SJSA1 (cell line): ENCODE measurements at places on chromosomes 7 and 10.

DNA sequence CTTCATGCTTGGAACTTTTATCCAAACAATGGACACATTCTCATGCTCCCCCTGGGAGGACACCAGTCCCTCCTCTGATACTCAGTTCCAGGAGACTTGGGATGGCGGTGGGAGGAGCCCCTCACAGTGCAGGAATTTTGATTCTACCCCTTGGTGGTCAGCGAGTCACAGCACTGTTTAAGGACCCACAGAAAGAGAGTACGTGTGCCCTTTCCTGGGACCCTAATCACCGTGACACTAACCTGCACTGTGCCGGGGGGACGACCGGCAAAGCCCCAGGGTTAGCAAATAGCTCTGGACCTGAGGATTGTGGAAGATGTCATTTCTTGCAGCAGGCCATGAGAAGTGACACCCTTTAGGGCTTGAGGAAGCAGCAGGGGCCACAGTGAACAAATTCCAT lies 10.4 kb downstream of the AFAP1L2 start:
- no peak for DNase-seq

- DNase-seq: no peak
Observed at GRCh38 chr10:81872206-81872862, 2.7 kb upstream of the NRG3 start.

- no peak for DNase-seq
Observed at GRCh38 chr10:100183481-100183880, 2.3 kb downstream of the ERLIN1 start.

DNA sequence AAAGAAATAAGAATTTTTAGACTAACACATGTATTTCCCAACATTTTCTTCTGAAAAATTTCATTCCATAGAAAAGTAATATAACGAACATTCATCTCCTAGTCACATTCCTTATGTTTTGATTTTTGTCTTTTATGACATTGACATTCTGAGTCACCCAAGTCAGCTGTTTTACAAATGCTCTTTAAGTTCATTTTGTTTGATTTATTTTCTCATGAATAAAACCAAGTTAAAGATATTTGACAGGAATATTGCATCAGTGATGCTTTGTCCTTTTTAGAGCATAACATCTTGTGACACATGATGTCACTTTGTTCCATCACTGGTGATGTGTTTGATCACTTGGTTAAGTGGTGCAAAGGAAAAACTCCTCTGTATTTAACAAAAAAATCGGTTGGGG lies 48.4 kb downstream of the HGF start:
- no peak for DNase-seq

DNA sequence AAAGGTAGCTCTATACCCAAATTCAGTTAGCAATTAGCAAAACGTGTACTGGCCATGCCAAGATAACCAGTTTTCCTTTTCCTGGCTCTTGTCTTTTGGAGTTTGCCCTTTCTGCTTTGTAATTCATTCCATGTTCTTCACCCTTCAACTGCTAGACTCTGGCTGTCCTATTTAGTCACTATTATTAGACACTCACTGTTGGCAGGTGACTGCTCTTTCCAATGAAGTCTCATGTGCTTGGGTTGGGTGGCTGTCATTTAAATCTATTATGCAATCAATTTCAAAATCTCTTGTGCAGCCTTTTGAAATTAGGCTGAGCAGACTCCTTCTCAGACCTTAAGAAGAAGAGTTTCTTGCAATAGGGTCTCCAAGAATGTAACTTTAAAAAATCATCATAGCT lies 266.5 kb downstream of the GPR158 start:
- DNase-seq: no peak

DNA sequence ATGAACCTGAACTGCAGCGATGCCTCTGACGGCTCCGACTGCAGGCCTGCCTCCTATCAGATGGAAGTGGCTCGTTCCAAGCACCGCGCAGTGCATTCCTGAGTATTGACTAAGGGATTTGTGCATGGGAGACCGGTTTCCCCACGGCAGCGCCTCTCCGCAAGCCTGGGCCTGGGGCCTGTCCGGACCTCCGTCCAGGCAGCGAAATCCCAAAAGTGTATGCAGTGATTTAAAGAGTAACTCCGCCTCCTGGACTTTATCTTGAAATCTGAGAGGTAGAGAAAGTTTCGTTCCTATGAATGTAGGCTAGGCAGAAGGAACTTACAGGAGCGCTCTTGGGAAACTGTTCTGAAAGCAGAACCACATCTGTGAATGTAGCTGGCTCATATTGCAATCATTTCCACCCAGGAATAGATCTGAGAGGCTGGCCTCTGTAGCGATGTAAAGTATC lies 106.2 kb upstream of the CELF2 start:
- DNase-seq: peak; percentile 56

- DNase-seq: no peak
Observed at GRCh38 chr7:4054158-4054557, 627.9 kb upstream of the FOXK1 start.

GRCh38 chr10:78433766-78434535 lies 400.3 kb downstream of the RPS24 start:
- no peak for DNase-seq

DNA sequence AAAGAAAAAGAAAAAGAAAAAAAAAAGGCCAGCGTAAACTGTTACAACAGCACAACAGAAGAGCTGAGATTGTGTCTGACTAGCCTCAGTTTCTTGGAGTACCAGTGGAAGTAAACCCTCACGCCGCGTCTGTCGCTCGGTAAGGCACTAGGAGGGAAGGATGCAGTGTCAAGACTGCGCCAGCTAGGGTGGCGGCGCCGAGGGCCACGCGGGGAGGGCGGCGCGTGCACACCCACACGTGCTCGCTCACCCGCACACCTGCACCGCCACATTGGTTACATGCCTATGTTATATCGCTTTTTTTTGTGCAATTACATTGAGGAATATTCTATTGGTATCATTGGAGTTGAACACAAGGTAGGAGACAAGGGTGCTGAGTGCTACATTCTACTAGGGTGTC lies 48.2 kb downstream of the CLEC2L start:
- no peak for DNase-seq

- DNase-seq: no peak
Observed at GRCh38 chr7:2022737-2023250, 210.0 kb downstream of the MAD1L1 start.
